ENCODE measurements at places on chromosomes 4 and X.

GRCh38 chr4:184624972-184625554 lies 24.2 kb downstream of the CASP3 start:
- no peak for DNase-seq

DNA sequence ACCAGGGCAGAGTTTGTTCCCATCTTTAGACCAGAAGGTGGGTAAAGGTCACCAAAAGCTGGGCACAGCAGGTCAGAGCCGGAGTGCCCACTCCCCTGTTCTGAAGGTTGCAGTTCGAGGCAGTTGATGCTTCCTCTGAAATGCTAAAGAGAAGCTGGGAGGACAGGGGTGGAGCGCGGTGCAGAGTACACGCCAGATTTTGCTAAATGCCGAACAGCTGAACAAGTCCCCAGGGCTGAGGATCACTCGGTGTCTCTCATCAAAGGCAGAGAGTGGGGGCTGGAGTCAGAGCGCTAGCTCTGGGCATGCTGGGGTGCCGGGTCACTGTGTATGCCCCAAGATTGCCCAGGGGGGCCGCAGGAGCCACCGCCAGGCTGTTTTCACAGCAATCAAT lies 197.0 kb downstream of the BCOR start:
- no peak for DNase-seq

DNA sequence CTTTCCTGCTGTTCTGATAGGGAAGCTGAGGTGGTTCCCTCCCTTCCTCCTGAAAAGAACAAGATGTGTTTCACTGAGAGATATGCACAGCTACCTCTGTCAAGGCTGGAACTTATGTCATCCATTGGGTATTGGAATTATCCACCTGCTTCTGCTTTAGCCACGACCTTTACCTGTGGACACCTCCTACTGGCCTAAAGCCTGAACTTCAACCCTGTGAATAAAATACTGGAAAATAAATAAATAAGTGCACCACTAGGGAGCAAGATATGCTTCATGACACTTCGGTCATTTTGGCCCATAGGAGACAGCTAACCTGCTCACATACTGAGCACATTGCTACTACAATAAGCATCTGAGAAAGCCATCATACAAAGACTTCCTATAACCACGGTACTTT lies 419.9 kb upstream of the NWD2 start:
- no peak for DNase-seq

- DNase-seq: no peak
Observed at GRCh38 chr4:70802928-70803580, 36.6 kb downstream of the GRSF1 start.

DNA sequence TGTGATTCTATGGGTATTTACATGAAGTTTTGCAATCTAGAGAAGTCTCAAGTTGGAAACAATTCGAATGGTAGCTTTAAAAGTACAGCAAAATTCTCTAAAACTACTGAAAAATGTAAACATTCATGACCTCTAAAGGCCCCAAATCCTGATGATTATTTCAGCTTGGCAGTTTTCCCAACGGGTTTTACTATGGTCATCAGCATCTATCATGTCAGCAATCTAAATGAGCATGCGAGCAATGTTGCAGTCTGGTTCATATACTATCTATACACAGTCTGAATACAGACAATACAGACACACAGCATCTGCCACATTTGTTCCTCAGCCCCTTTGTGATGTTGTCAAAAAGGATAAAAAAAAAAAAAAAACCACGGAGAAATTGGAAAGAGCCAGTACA lies 790.3 kb upstream of the HTR2C start:
- DNase-seq: no peak

- DNase-seq: no peak
Observed at GRCh38 chr4:154503598-154503997, 12.0 kb upstream of the DCHS2 start.

GRCh38 chr4:78642934-78643333 lies 91.4 kb downstream of the ANXA3 start:
- DNase-seq: no peak

- DNase-seq: no peak
Observed at GRCh38 chr4:16085822-16086221, 2.0 kb upstream of the PROM1 start.

- DNase-seq: no peak
Observed at GRCh38 chr4:106358899-106359298, 9.7 kb downstream of the GIMD1 start.

GRCh38 chr4:10761903-10762302 lies 77.3 kb upstream of the CLNK start:
- no peak for DNase-seq

DNA sequence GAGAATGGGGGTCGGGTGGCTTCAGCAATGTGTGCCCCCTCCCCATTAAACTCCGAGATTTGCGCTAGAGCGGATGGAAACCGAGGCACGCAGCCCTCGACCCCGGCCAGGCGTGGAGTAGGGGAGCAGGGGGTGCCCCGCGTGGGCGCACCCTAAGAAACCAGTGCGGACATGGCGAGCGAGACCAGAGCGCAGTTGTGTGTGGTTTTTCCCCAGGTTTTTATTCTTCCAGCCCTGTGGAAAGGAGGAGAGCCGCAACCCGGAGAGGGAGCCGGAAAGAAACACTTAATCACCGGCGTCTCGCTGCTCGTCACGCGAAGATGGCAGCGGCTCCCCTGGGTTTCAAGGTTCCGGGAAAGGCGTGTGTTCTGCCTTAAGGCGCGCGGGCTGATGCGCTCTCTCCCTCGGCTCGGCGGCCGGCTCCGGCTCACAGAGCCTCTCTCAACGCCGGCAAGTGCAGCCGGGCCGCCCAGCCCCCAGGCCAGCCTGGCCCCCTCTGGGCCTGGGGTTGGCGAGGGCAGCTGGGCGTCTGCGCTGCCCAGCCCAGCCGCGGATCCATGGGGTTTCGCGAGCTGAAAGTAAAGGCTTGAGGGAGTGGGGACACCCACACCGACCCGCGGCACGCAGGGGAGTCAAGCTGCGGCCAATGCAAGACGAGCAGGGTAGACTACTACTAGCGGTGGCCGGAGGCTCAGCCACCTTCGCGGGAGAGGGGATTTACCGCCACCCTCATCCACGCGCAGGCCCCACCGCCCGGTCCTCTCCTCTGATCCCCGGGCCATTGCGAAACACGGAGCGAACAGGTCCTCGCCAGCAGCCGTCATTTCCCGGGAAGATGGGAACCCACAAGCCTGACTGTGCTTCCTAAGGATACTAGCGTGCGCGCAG lies 74.0 kb upstream of the BCOR start:
- DNase-seq: no peak

DNA sequence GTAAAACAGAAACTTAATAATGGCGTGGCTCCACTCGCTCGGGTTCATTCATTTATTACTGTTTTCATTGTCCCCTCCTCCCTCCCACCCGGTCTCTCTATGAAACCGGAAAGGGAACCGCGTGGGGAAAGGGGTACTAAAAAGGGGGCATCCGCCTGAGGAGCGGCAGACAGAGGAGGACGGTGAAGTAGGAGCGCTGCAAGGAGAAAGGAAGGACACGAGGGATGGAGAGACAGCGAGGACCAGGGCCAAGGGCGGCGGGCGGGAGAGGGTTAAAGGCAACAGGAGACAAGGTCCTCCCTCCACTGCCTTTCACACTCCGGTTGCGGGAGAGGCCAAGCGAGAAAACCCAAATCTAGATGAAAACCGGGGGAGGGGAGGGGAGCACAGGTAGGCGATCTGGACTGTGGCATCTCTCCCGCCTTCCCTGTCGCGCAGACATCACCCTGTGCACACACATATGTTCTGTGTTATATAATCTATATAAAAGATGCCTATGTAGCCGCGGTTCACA lies 829 bp downstream of the ELOVL6 start:
- DNase-seq: peak; percentile 15
